ENCODE measurements at places on chromosomes 6 and 20.

DNA sequence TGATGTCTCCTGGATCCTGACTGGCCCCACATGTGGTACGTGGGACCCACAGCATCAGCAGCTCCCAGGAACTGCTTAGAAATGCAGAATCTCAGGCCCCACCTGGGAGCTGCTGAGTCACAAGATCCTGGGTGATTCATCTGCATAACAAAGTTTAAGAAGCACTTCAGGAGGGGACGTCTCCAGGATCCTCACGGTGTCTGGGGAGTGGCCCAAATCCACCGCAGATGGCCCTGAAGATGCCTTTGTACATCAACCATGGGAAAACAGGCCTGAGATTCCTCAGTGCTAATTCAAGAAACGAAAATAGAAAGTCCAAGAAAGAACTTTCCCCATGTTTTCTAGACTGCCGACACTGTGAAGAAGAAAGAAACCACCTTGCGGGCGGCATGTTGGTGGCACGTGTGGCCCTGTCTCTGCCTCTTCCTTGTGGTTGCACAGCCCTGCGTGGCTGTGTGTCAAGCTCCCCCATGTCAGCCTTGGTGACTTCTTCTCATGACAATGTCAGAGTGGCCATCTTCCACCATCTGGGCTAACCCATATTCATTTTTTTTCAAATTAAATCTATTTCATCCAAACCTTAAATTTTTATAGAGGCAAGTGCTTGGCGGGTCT lies 26.1 kb downstream of the RRBP1 start:
- no peak for DNase-seq

- no peak for DNase-seq
Observed at GRCh38 chr6:21707524-21708319, 114.2 kb downstream of the SOX4 start.

GRCh38 chr6:12952318-12952717 lies 235.8 kb downstream of the PHACTR1 start:
- no peak for DNase-seq

DNA sequence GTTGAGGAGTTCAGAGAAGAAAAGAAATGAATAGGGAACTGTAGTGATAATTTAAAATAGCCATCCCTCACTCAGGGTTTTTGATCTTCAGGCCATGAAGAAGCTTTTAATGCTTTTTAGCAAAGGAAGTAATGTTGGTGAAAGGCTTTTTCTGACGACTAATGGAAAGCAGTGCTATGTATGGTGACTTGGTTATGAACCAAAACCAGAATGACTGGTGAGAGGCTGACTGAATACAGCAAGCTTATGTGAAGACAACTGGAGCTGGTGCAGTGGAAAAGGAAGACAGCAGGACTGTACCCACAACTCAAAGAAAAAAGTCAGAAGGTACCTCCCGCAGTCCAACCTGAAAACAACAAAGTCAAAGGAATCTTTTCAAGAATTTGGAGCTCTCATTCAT lies 118.8 kb downstream of the PRDM1 start:
- no peak for DNase-seq

GRCh38 chr6:142841915-142842314 lies 103.1 kb downstream of the HIVEP2 start:
- DNase-seq = no peak

Data from DMS153 (cell line).